ENCODE measurements at places on chromosomes 12 and 14. TPM values are rescaled to one million over a fixed set of nuclear protein-coding genes. Genes with fewer than 3 reads are reported as not detected.

RERG gene
- total RNA-seq, result not detected

KRT79 gene
- not detected for total RNA-seq

ZNF891 gene
- total RNA-seq, result 0.54 TPM

SIVA1 gene
- total RNA-seq, result 74.5 TPM

SLC6A13 gene
- total RNA-seq, result not detected

GPX2 gene
- not detected for total RNA-seq

TEAD4 gene
- total RNA-seq, result 18.4 TPM
